ENCODE measurements at places on chromosomes 2 and 18.

- no peak for DNase-seq
Measured at GRCh38 chr18:61924550-61924949, 31.7 kb upstream of the RNF152 start.

- no peak for DNase-seq
Measured at GRCh38 chr2:112032689-112033465, 22.2 kb upstream of the TMEM87B start.

DNA sequence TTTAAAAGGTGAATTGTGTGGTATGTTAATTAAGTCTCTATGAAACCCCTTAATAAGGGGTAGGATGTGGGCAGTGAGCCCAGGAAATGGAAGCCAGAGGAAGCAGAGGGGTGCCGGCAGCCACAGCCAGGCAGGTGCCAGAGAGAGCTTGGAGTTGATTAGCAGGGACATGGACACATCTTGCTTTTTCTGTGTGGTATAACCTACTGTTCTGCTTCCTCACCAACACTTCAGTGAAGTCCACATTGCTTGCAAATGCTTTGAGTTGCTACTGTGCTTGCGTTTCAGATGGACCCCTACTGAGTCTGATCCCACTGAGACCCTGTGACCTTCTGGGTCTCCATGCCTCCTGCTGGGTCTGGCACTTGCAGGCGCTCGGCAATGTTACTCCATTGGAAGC is 30.3 kb upstream of the ARHGEF4 start:
- DNase-seq = no peak

DNA sequence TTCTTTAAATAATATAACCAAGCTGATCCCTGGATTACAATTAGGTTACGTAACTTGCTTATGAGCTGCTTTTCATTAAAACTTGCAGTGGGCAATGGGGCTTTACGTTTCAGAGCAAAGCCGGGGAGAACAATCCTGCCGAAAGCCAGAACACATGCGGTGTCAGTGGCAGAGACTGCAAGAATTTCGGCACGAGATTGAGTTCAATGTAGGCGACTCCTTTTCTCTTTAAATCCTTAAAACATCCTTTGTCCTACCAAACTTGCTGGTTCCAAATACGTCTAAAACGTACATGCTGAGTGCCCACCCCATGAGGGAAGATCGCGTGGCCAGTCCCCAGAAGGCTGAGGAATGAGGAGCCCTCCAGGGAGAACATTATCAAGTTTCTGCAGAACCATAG is 36.8 kb upstream of the NCOA1 start:
- no peak for DNase-seq

- DNase-seq = no peak
Measured at GRCh38 chr2:119550346-119550745, 6.1 kb downstream of the CFAP221 start.

- DNase-seq = no peak
Measured at GRCh38 chr2:241203218-241204009, 14.9 kb downstream of the ANO7 start.

GRCh38 chr2:86686905-86687304 is 33.2 kb upstream of the RMND5A start:
- peak; percentile 19 for DNase-seq

DNA sequence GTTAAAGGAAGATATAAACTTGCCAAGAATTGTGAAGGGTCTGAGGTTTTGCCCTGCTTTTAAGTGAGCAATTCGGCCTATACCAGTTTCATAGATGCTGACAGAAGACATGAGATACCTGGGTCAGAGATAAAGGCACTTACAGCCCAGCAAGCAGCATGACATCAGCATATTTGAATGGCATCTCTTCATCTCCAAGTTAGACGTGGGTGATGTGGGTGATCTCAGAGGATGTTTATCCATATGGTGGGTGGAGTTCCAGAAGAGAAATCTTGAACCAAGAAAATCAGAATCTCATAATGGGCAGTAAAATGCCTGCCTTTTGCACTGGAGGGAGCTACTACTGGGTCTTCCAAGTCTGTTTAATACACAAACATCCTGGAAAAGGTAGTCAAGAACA is 44.7 kb downstream of the GYPC start:
- DNase-seq = no peak

DNA sequence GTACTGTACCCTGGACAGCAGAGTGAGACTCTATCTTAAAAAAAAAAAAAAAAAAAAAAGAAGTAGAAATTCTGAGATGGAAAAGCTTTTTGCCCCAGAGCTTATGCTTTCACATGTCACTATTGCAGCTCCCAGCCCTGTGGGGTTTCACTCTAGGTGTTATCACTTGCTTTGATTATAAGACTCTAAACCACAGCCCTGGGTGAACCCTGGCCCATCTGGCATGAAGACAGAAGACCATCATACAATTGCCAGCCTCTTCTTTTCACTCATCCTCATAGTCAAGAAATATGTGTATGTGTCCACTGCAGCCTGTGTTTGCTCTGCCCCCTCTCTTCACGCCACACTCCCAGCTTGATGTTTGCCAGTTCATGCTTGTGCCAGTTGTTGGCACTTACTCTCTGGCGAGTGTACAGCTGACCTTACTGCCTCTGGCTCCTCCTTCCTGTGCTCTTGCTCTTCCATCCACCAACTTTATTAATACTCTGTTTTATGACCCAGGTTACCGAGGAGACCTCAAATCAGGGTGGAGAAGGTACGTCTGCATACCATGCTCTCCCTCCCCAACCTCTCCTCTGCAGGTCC is 136.7 kb upstream of the NCK2 start:
- DNase-seq = no peak

GRCh38 chr18:9869715-9870430 is 15.9 kb upstream of the TXNDC2 start:
- no peak for DNase-seq

DNA sequence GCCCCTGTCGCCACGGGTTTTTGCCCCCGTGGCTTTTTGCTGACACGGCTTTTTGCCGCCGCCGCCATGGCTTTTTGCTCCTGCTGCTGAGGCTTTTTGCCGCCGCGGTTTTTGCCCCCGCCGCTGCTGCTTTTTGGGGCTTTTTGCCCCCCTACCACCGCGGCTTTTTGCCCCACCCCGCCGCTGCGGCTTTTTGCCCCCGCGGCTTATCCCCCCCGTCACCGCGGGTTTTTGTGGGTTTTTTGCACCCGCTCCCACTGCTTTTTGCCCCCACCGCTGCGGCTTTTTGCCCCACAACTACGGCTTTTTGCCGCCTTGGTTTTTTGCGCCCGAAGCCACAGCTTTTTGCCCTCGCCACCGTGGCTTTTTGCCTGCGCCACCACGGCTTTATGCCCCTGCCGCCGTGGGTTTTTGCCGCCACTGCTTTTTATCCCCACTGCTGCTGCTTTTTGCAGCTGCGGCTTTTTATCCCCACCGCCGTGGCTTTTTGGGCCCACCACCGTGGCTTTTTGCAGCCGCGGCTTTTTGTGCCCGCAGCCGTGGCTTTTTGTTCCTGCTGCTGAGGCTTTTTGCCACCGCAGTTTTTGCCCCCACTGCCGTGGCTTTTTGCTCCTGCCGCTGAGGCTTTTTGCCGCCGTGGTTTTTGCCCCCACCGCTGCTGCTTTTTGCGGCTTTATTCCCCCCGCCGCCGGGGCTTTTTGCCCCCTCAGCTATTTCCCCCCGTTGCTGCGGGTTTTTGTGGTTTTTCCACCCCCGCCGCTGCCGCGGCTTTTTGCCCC is 2798.0 kb upstream of the TEKT4 start:
- DNase-seq = peak; percentile 1

DNA sequence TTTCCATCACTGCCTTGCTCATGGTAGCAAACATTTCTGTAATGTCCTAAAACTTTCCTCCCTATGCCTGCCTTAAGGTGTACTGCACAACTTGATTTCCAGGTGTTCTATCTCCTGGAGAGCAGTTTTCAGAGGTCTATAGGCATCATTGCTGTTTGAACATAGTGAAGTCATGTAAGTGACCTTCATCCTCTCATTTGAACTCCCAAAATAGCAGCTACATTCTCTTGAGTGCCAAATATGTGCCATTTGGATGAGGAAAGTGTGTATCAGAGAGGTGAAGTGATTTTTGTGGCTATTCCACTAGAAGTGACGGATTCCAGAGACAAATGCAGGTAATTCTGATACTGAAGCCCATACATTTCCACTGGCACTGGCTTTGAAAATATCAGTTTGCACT is 3.4 kb downstream of the PPP1R1C start:
- DNase-seq = no peak

DNA sequence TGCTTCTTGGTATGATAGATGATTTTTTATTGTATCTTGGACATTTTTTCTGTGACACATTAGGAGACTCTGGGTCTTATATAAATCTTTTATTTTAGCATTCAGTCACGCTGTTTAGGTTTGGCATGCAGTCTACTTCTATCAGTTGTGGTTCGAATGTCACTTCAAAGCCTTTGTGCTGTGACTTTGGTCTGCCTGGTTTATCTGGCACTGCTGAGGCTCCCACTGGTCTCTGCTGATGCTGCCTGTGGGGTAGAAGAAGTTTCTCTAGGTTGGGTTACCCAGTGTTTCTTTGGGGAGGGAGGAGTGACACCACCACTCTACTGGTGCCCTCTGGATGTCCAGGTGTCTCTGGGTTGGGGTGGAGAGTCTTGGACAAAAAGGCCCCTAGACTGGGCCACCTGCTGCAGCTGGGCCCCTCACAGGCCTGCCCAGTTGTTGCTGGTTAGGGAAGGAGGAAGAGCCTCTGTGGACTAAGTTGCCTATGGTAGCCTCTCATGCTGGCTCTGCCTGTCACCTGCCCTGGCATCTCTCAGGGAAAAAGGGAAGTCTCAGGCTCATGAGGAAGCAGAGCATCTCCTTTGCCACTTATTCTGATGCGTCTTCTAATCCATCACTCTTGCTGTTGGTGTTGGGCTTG is 115.4 kb upstream of the HS6ST1 start:
- no peak for DNase-seq

DNA sequence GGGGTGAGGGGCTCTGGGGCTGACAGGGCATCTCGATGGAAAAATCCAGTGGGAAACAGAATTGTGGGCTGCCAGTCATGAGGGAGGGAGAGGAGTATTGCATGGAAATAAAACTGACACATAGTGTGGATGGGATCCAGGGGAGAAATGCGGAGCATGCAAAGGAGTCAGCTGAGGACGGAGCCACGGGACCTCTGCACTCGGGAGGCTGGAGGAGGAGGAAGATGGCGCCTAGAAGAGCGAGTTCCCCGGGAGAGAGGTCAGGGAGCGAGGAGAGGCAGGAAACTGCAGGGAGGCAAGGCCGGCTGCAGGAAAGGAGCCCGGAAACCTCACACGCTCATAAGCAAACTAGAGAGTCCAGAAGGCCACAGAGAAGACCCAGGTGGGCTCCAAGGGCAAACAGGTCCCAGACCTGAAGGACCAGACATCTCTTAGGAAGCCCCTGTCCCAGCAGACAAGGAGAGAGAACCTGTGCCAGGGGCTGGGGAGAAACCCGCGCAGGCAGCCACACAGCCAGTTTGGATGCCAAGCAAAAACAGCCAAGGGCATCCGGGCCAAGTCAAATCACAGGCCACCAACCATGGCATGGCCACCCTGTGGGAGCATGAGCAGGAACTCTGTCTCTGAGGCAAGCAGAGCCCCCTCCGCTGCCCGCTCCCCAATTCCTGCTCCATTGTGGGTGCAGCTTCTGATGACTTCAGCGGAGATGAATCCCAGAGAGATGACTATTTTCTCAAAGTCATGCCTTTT is 218.8 kb upstream of the ID2 start:
- DNase-seq = no peak

GRCh38 chr2:101623031-101623521 is 74.4 kb upstream of the MAP4K4 start:
- DNase-seq = no peak

GRCh38 chr2:55567298-55567697 is 47.8 kb downstream of the CFAP36 start:
- DNase-seq = no peak

DNA sequence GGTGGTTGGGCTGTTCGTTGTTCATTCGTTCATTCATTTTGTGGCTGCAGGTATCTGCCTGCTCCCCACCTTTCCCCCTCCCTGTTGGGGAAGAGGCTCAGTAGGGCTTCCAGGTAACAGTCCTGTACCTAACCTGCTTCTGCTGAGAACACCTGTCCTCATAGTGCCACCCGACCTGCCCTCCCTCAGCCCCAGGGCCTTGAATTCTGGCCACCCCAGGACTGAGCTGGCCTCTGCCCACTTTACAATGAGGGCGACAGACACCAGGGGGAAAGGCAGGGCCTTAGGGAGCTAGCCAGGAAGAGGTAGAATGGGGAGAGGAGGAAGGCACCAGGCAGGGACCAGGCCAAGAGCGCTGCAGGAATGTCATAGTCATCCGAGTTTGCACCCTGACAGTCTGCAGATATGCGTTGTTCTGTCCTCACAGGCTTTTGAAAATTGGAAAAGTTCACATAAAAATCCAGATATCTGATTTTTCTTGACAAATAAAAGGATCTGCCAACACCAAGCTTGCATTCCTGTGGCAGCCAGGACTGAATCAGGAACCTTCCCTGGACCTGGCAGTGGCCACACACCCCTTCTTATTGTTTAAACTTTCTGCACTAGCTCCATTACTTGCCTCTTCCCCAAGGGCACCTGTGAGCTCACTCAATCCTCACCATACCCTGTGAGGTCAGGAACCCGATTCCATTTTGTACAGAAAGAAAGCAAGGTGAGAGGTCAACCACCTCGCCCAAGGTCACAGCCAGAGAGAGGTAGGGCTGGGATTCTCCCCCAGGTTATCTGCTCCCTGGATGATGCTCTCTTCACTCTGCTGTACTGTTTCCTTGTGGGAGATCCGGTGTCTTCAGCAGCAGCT is 35.3 kb upstream of the MRPL33 start:
- DNase-seq = no peak

DNA sequence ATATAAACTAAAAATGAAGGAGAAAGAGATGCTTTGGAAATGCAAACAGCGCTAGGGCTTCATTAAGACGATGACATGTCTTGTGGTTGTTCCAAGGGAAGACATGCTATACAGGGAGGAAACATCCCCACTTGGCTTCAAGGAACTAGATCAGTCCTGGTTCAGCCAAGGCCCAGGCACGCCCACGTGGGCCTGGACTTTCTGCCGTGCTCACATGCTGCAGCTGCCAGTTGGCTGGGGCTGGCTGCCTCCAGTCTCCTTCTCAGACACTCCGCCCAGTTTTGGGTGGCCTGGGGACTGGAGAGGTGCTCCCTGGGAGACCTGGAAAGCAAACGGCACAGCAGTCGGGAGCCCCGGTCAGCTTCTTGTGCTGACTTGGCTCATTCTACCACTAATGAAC is 109.6 kb downstream of the GLI2 start:
- DNase-seq = no peak

DNA sequence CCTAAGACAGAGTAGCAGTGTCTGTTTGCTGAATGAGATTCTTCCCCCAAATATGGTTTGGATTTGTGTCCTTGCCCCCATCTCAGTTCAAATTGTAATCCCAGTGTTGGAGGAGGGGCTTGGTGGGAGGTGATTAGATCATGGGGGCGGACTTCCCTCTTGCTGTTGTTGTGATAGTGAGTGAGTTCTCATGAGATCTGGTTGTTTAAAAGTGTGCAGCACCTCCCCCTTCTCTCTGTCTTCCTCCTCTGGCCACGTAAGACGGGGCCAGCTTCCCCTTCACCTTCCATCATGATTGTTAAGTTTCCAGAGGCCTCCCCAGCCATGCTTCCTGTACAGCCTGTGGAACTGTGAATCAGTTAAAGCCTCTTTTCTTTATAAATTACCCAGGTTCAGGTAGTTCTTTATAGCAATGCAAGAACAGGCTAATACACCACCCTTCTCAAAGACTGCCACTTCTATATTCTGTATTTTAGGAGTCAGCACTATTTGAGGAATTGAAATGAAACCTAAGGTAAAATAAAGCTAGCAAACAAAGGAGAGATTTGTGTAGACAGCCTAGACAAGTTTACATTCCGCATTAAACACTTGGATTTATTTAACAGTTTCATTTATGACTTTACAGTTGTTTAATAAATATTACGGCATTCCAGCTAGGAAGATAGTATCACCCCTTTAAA is 21.6 kb downstream of the FBXO36 start:
- DNase-seq = no peak

All from frontal cortex (tissue), 4 donors.